ENCODE measurements at places on chromosomes 6 and 20. TPM values are rescaled to one million over a fixed set of nuclear protein-coding genes. Genes with fewer than 3 reads are reported as not detected.
A peak's percentile ranks its signal among the peaks of the same experiment; 100 is the strongest.

- no peak for DNase-seq
Measured at GRCh38 chr6:151493161-151493803, 535 bp upstream of the CCDC170 start.

The PTCRA gene
- total RNA-seq = 0.37 TPM

The BTN1A1 gene
- total RNA-seq = not detected

The KHDC1L gene
- total RNA-seq = not detected

The HTR1E gene
- total RNA-seq = 0.17 TPM

DNA sequence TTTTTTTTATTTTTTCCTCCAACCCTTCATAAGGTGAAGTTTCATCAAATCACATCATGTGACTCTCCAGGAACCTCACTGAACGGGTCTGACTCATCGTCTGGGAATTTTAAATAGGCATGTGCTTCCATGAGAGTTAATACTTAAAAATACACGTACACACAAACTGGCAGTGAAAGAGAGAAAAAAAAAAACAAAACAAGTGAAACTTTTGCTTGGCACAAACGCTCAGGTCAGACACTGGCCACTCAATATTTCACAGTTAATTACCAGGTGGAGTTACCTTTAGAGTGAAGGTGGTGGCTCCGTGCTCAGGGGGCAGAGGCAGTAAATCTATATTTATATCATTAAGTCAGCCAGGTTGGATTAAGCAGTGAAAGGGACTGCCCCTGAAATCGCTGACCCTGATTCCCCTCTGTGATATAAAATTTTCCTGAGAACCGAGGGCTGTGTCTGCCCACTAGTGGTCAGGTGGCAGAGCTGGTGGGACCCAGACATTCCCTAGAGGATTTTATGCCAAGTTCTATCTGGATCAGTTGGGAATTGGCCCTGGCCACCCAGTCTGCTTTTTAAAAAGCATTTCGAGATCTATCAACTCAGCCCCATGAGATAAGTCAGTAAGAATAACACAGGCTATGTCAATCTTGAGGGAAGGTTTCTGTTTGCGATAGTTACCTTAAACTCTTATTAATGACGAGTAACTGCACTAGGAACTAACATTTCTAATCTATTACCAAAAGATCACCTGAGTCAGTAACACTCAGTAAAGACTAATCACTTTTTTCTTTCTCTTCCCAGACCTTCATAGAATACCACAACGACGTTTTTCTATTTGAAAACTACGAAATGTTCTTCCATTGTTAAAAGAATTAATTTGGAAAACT lies 259.1 kb downstream of the HDGFL1 start:
- peak; percentile 79 for DNase-seq

DNA sequence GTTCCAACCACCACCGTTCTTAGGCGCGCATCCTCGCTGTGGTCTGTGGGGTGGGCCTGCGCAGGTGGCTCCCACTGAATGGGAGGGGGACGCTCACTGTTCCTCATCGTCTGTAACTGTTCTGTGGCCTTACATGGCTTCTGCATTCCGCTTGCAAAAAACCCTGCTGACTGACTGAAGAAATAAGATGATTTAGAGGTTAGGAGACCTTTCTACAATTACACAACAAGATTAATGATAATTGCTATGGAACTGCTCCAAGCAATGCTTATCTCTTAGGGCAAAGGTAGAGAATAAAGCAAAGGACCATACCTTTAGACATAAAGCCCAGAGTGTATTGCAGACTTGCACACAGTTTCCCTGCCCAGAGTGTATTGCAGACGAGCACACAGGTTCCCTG lies 14.4 kb upstream of the DACT2 start:
- DNase-seq = no peak

DNA sequence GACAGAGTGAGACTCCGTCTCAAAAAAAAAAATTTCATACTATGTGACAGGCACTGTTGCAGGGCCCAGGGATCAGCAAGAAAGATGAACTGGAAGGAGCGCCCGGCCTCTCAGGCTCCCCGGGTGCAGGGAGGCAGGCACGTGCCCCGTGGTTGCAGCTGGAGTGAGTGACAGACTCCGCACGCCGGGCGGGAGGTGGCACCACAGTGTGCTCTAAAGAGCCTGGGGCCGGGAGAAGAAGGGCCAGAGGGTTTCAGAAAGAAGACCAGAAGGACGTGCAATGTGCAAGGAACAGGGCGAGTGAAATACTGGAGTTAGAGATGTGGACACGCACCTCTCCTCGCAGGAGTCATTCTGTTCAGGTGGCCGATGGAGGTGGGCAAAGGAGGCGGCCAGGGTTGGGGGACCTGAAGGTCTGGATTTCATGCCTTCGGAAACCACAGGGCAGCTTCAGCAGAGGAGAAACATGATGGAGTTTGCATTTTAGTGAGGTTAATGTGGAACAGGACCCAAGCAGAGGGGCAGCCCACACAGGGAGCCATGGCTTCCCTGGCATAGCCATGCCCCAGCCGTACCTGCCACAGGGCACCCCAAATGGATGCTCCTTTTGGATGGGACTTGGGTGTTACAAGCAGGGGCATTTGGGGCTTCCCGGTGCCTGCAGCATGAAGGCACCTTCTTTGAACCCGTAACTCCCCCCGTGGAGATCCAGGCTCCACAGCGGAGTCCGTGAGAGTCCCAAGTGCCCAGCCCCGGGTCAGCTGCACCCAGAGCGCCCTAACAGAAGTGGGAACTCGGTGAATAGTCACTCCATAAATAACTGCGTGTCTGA lies 226.2 kb downstream of the ERMARD start:
- no peak for DNase-seq

DNA sequence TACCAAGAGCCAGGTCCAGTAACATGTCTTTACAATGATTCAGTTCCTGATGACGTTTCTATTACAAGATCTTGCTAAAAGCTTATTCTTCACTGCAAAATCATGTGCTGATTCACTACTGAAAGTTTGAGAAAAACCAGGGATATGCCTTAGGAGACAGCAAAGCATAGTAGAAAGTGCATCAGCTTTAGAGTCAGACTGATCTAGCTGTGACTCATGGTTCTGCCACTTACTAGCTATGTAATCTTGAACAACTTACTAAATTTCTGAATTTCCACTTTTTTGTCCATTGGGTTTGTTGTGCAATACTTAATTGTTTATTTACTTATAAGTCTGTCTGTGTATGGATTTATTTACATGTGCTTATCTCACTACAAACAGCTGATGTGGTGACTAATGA lies 198.5 kb upstream of the RSPO3 start:
- no peak for DNase-seq

The COL9A3 gene
- 3.6 TPM for total RNA-seq

GRCh38 chr20:1332749-1333300 lies 3.9 kb upstream of the SDCBP2 start:
- DNase-seq = no peak

GRCh38 chr20:38460040-38460623 lies 12.5 kb upstream of the RALGAPB start:
- peak; percentile 63 for DNase-seq

The ARMC2 gene
- total RNA-seq = 5.8 TPM

DNA sequence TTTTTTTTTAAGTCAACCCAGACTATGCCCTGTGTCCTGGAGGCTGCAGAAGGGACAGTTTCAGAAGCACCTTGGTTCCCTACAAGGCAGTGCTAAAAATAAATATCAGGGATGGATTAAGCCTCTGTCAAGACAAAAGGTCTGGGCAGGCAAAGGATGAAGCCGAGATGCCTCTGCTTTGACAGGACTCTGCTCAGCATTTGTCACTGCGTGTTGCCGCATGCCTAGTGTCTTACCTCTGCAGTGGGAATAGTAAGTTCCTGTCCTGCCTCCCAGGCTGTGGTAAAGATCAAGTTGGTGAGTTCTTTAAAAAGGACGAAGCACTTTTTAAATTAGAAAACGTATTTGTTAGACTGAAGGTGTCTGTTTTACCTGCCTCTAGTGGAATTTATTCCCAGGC lies 15.1 kb downstream of the AAR2 start:
- DNase-seq = no peak

DNA sequence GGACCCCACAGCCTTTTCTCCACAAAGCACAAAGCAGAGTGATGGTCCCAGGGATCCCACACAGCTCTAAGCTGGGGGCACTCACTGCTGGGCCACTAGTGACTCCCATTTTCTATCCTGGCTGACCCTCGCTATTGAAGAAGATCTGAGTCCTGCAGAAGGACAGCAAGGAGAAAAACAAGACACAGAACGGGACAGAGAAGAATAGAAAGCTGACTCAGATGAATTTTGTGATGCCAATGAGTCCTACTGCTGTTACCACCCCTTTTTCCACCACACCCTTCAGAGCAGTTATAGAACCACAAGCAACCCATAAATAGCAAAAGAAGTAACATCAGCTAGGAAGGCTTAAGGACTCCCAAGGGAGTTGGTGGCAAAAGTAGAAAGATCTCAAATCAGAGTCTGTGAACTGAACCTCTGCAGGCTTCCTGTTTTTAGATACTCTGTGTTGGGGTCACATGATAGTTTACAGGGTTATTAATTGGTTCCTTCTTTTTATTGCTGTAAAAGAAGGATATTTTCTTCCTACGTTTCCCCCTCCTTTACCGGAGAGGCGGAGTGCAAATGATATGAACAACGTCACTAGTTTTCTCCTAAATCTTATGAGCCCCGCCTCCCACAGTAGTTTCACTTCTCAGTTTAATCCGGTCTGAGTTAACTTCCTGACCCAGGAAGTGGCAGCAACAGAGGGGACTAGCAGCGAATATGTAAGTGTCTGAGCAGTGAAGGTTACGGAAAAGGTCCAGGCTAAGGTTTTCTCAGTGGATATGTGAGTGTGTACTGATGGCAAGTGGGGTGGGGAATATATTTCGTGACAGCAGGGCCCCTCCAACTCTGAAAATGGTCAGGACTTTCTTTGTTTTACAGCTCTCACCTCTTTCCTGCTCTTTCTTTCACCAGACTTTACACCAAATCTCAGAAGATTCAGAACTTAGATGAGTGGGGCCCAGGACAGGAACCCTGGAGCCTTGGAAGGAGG lies at the start of gene TRIM38:
Gene TRIM38, plus strand, starts transcription at position 654 of the 979 bp plus-strand sequence. CDS start 3,721 bp downstream, outside the sequence.
- DNase-seq = peak; percentile 88

The VSX1 gene
- not detected for total RNA-seq

- DNase-seq = no peak
Measured at GRCh38 chr20:25327521-25328235, 63.0 kb downstream of the ABHD12 start.
